ENCODE measurements at places on chromosomes 3 and 15. TPM values are rescaled to one million over a fixed set of nuclear protein-coding genes. Genes with fewer than 3 reads are reported as not detected.

DNA sequence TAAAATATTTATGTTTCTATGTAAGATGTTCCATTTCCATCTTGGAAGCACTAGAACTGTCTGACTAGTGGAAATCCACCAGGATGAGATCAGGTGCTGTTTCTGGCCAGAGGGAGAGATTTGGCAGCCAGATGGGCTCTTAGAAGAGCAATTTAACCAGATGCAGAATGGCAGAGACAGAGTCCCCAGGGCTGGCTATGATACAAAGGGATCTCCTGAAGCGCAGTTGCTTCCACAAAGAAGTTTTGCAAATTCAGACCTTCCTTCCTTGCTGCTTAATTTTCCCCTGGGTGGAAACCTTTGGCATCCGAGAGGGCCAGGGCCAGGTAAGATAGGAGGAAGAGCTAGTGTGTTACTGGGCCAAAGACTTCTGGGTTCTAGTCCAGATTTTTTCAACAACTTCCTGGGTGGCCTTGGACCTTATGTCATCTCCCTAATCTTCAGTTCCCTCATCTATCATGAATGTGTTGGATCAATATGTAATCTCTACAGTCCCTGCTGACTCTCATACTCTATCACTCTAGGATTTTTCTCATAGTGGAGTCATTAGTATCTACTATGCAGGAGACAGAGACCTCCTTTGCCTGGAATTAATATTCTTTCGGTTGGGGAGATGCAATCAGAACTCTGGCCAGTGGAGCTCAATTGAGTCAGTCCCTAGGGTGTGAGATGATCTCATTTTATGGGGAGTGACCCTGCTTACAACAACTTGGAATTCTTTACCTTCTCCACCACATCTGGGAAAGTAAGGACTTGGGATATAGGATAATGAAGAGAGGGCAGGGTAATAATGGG is 41.1 kb upstream of the NDUFB4 start:
- no peak for DNase-seq

The TMEM212 gene
- not detected for total RNA-seq

DNA sequence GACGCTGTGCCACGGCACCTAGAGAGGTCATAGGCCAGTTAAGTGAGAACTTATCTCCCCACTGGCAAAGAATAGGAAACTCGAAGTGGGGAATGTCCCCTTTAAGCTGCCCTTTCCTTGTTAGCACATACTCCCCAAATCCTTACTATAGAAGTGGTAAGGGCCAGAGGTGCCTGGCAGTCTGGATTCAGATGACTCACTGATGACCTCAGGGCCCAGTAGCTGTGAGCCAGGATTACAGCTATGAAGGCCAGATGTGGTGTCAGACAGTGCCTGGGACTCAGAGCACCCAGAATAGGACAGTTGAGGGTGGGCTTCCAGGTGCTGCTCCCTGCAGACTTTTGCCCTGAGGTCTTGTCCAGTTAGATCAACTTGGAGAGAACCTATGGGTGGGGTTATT is 37.7 kb downstream of the PDIA5 start:
- DNase-seq: no peak

The AMT gene
- total RNA-seq: 20.7 TPM

GRCh38 chr3:77042343-77042742 is 2.4 kb downstream of the ROBO2 start:
- DNase-seq: no peak

- no peak for DNase-seq
Measured at GRCh38 chr3:69761896-69762767, 22.9 kb downstream of the MITF start.

The KCNMB3 gene
- total RNA-seq: 3.1 TPM

The DUOX1 gene
- total RNA-seq: 23.4 TPM

- no peak for DNase-seq
Measured at GRCh38 chr3:187385296-187385695, 17.1 kb downstream of the RTP4 start.
